Stimulated activated CD8-positive, alpha-beta memory T cell treated with anti-CD3 and anti-CD28 coated beads, Interleukin-12 subunit alpha, Interleukin-12 subunit beta, amount 100 ng/mL, for 1 hour (primary cell): ENCODE measurements at places on chromosomes 5 and 9.

DNA sequence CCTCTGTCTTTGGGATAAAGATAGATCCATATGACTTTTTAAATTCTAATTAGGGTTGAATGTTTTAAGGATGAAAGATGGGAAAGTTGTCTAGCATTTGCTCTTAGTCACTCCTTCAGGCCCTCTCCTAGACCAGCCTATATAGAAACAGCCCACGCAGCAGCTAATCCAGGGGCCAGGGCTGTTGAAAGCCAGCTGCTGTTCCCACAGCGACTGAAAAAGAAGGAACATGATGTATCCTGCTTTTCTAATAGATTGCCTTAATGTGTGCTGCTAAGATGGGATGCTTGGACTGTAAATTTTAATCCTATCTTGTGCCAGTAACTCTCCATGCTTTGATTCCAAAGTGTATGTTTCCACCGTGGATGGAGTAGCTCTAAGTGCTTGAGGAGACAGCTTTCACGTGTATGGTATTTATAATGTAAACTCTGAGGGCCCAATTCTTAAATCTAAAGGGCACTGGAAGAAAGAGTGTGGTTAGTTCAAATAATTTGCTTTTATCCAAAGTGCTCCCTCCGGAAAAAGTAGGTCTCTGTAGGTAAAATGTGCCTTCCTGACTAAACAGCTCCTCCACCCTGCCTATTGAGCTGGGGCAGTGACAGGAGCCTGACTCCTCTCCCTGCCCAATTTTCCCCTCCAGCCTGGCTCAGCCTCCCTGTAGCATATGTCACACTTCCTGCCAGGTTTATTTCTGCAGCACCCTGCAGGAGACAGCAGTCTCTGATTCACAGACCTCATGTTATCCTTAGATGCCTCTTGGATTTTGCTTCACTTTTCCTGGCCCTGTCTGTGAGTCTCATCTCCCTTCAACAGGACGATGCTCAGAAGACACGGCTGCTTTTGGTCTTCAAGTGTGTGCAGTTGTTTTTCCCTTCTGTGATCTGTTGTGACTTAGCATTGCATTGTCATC, 33.2 kb downstream of the SLC36A1 start:
- no peak for DNase-seq

DNA sequence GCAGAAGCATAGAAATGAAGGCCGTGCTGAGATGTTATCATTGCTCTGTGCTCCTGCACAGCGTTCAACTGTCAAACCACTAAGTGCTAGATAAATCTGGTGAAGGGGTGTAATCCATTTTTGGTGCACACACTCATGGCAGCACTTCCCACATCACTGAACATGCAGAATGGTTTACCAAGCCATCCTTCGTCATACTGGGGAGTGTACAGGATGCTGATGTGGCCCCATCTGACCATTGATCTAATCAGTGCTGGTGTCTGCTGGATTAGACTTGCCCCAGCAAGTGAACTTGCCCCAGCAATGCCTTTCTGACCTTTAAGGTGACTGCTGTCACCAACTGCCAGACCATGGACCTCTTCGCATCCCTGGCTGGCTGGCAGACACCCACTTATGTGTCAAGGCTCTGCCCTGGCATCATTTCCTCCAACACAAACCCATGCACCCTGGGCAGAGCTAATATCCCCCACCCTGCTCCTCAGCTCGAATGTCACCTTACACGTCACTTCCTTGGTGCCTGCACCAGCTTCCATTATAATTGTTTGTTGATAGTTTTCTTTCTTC, 4.2 kb upstream of the SEMA4D start:
- DNase-seq = no peak

- DNase-seq = no peak
Measured at GRCh38 chr9:106945727-106946660, 83.0 kb downstream of the ZNF462 start.

DNA sequence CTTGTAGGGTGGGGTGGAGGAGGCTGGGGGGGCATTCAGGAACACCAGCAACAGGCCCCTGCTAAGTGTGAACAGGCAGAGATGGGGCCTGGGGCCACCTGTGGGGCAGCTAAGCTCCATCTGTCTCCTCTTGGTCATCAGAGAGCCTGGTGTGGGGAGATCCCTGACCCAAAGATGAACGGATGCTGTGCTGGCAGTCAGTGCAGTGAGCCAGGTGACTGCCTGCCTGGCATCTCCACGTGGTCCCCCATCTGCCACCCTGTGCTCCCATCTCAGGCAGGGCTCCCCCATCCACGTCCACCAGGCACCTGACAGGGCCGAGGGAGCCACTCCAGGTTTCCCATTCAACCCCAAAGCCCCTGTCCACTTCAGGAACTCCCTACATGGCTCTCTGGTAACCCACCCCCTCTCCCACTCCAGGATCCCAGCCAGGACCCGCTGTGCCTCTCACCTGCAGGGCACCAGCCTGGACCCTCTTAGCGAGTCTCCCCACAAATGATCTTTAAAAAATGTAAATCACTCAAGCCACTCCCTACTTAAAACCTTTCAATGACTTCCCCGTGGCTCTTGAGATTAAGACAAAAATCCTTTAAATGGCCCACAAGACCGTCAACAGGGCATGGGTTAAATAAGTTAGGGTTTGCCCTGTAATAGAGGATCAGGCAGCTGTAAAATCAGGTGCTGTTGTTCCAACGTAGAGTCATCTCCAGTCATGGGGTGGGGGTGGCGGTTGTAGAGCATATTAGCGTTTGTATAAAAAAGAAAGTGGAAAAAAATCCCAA, 60.8 kb downstream of the LMX1B start:
- DNase-seq = no peak

DNA sequence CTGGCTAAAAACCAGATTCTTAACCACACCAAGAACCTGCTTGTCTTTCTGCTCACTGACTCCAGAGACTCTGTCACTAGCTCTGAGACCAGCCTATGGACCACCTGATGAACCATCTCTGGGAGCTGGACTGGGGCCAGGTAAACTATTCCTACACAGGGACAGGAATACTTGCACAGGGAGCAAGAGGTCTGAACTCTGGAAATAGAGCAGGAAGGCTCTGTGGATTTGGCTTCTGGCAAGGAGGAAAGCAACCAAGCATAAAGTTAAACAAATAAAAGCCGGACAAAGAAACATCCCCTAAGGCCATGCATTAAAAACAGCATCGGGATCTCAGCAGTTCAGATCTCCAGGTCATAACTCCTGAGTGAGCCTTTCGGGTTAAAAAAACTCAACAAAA, 5.6 kb upstream of the SPARC start:
- DNase-seq = no peak

GRCh38 chr5:136073714-136074529, 45.1 kb downstream of the TGFBI start:
- no peak for DNase-seq

DNA sequence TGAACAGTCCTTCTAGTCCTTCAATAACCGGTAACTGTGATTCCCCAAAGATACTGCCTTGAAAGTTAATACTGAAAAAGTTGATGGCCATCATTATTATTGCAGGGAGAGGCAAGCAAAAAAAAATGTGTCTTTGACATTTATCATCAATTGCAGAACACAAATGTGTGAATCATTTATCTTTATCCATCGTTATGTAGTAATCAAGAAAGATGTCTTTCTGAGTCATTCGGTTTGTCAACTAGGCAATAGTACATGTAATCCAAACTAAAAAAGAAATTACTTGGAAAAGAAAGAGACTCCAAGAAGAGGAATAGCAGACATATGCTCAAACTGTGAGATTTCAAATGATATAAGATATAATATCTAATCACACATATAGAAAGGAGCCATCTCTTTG, 473.0 kb downstream of the CETN3 start:
- no peak for DNase-seq

- no peak for DNase-seq
Measured at GRCh38 chr9:847505-847904, 6.0 kb downstream of the DMRT1 start.

DNA sequence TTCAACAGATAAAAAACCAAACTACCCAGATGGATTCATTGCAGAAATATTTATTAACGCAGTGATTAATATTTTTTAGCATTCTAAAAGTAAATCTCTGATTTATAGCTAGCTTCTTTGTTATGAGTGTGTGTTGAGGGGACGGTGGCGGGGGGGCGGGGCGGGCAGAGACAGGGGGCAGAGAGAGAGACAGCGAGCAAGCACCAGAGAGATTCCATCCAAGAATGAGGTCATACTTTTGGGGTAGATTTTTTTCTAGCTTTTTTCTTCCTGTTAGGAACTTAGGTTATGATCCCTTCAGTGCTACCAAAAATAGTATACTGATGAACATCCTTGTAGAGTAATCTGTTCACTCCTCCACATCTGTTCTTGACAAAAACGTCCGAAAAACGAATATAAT, 500 bp upstream of the ZNF883 start:
- no peak for DNase-seq

DNA sequence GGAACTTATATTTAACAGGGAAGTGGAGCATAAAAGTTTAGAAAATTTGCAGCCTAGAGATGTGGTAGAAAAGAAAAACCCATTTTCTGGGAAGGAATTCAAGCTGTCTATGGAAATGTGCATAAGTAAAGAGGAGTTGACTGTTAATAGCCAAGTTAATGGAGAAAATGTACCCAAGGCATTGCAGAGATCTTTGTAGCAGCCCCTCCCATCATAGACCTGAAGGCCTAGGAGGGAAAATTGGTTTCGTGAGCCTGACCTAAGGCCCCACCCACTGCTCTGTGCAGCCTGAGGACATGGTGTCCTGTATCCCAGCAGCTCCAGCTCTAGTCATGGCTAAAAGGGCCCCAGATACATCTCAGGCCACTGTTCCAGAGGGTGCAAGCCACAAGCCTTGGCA, 772.4 kb upstream of the RIOK2 start:
- DNase-seq = no peak

DNA sequence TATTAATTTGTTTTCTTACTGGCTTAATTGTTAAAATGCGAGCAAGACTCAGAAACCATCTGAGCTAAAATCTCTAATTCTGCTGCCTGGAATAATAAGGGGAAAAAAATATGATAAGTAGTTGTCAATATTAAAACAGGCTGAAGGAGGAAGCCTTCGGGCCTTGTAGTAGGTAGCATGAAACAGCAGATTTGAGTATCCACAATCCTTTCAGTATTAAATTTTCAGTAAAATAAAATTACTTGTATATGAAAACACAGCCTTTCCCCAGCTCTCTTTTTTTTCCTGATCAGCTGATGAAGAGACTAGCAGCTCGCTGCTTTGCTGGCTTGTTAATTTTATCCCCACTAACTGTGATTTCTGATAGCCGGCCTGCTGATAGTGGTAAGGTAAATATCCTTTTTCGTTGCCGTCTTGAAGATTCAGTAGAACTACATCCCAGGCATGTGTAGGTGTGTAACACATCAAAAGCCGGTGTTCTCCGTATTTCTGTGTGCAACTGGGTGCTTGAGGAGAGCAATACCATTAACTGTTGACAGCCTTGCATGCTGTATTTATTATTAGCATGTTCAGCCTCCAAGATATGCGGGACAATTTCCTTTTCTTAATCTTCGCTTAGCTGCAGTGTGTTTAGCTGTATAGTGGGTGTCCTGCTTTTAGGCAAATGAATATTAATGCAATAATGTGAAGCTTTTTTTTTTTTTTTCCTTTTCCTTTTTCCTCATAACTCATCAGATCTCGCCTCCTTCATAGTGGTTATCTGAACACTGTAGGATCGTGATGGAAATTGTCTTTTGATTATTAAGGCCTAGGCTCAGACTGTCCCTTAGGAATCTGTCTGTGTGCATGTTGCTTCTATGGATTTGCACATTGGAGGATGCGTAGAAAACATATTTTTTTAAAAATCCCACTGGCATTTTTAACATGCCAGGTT, 144.6 kb downstream of the SMARCA2 start:
- DNase-seq = no peak

DNA sequence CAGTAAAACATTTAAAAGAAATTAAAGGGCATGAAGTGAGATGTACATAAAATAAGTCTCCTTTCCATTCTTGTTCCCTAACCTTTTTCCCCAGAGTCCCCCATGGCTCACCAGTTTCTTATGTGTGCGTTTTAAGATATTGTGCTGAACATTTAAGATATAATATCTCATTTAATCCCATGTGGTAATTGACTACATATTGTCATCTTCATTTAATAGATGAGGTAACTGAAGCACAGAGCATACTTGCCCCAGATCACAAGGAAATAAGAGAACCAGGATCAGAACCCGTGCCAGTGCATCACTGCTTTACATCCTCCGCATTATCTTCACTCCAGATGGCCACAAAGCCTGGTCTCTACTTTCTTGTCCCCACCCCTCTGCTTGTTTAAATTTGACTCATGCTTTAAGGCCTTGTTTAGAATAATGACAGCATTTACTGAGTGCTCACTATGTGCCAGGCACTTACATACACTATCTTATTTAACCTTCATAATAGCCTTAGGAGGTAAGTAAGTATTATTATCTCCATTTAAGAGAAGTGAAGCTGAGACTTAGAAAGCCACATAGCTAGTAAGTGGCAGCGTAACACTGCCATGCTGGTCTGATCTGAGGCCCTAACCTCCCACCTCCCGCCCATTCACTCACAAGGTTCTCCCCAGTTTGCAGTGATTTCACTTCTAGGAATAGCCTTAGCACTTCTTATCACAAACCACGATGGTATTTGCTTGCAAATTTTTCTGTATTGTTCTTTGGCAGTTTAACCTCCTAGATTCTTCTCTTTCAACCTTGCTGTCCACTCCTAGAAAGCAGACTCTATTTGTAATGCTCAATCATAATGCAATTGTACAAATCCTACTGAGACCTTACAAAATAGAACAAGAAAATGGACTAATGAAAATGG, 78.4 kb upstream of the IL6ST start:
- no peak for DNase-seq

DNA sequence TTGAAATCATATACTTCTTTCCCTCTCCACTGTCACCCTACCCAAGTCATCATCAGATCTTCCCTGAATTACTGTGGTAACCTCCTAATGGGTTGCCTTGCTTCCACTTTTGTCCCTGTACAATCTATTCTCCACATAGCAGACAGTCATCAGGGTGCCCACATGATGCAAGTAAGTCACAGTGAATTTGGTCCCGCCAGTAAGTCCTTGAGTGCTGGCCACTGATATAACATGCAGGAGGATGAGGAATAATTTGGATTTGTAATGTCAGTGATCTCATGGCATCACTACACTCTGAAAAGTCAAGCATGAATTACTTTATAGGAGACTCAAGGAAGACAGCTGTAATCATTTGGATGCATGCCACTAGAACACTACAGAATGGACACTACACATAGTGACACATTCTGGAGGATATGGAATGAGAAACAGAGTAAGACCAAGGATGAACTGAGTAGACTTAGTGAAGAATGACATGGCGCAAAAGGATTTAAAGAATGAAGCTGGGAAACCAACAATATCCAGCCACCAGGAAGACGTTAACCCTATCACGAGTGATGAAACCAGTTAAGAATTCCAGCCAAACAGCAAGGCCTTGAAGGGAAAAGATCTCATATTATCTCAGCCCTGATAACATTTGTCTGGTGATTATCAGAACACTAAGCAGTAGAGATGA, 28.6 kb downstream of the MARCHF3 start:
- DNase-seq = no peak
